Stimulated activated effector memory CD8-positive, alpha-beta T cell treated with anti-CD3 and anti-CD28 coated beads, Interleukin-12 subunit alpha, Interleukin-12 subunit beta, amount 100 ng/mL, for 72 hours (primary cell): ENCODE measurements at places on chromosomes 2 and 18.
A peak's percentile ranks its signal among the peaks of the same experiment; 100 is the strongest.

DNA sequence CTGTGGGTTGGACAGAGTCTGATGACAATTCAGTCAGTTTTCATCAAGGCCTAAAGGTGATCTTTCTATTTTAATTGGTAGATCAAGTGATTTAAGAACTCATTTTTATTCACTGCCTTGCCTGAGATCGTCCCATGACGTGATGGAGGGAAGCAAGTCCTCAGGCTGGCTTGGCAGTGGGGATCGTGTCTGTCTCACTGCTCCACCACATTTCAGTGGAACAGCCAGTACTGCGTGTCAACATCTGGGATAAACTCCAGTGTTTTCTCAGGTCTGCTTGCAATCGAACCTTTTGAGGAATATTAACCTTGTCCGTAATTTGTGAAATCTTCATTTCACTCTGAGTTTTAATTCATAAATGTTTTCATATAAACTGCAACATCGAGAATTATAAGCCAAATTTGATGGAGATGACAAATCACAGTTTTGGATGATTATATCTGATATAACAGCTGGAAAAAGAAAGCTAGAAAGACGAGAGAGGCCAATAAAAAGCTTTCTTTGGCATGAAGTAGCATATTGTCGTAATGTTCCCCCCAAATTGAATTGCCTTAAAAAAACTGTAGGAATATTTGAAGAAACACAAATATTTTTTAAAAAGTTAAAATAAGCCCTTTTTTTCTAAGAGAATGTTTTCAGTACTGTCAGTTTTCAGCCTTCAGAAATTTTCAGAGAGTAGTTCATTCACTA is 414.7 kb upstream of the SPRED2 start:
- no peak for DNase-seq

GRCh38 chr2:182014284-182014683 is 28.6 kb downstream of the PPP1R1C start:
- DNase-seq, result no peak

GRCh38 chr2:113041871-113042270 is 10.8 kb downstream of the IL36B start:
- DNase-seq, result peak; percentile 44

DNA sequence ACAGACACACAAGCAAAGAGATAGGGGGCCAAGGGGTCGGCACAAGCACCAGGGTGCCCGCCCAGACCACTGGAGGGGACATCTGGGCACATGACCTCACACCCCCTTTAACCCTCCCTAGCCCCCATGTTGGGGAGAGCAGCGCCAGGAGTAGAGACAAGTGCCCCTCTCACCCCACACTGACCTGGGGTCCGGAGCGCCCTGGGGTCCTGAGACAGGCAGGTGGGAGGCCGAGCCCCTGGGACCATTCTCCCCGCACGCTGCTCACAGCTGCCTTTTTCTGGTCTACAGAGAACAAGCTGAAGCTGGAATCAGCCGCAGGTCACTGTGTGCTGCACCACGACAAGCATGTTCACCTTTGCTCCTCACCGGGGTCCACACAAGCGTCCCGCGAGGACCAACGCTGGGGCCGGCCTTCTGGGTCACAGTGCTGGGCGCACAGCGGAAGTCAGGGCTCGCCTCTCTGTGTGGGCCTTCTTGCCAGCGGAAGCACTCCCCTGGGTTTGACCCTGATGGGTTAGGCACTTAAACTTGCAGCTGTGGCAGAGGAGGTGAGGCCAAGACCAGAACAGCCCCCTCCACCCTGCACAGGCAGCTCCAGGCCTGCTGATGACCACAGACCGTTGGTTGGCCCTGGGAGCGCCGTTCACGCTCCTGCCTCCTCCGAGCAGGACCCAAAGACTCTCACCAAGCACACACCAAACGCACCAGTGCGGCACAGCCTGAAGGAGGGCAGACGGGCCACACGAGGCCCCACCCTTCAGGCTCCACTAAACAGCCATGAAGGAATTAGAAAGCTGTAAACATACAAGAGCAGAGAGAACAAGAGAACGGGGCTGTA is 275.3 kb downstream of the EIPR1 start:
- no peak for DNase-seq
